Muscle of leg (tissue), 16 donors: ENCODE measurements at places on chromosomes 7 and 10. TPM values are rescaled to one million over a fixed set of nuclear protein-coding genes. Genes with fewer than 3 reads are reported as not detected.
A peak's percentile ranks its signal among the peaks of the same experiment; 100 is the strongest.

CFAP69 gene
- polyA plus RNA-seq: 4.2 TPM

NPC1L1 gene
- 0.04 TPM for polyA plus RNA-seq

RNF133 gene
- polyA plus RNA-seq: not detected

GRCh38 chr10:101495324-101495925 is 92.6 kb downstream of the POLL start:
- DNase-seq: peak; percentile 13

GRCh38 chr7:121575194-121575765 is 179.2 kb upstream of the FAM3C start:
- peak; percentile 25 for DNase-seq

DNA sequence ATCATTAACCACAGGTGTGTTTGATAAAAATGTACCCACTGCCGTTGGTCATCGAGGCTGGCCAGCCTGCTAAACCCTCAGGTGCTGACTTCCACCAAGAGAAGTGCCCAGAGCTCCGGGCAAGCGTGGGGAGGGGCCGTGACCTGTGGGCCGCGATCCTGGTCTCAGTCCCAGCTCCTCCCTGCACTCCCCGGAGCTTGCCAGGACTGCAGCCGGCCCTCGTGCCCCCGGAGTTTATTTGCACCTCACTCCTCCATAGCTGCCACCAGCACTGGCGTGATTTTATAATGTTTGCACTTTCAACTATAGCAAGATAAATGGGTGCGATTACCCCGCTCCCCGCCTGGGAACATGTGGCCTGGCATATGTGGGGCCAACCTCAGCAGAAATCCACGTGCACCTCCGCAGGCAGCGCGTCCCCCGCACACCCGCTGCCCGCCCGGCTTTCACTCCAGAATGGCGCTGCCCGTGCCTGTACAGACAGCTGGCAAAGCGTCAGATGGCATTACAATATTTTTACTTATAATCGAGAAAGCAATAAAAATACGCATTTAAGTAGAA is 30.8 kb downstream of the UNCX start:
- no peak for DNase-seq

- DNase-seq: no peak
Measured at GRCh38 chr7:106731646-106732444, 70.9 kb upstream of the CCDC71L start.

DNA sequence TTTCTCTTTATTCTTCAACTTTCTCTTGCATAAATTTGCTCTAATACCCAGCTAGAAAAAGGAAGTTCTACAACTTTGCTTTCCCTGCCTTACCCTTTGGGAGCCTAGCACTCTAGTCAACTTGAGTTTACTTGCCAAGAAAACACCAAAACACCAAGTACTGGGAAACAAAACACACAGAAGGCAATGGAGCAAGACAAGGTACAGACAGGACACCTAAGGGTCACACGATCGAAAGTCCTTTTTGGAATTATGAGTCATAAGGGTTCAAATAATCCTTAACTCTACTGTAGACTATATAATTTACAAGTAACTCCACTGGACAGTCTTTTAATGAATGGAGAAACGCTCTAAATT is 42.6 kb upstream of the ANAPC16 start:
- DNase-seq: no peak
